ENCODE measurements at places on chromosomes 12 and 14.

GRCh38 chr12:123043536-123044001 lies 63.1 kb downstream of the ARL6IP4 start:
- DNase-seq, result peak; percentile 86

GRCh38 chr14:69055999-69056788 lies 77.1 kb upstream of the ACTN1 start:
- DNase-seq, result no peak

DNA sequence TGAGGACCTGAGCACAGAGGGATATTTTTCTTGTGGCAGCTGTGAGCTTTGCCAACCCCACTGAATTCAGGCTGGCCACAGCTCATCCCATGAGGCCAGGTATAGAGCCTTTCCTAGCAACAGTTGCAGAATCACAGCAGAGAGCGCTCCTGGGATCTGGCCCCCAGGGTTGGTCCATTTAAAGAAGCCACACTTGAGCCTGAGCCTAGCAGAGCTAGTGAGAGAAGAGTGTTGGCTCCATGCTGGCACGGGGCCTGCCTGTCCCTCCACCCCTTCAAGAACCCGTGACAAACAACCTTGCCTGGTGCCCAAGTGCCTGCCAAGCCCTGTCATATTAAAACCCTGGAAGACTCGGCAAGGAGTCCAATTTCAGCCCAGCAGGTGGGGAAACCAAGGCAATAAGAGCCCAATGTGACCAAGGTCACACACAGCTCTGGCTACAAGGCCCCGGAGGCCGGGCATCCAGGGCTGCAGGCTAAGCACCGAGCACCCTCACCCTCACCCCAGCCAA lies 91.6 kb downstream of the LRRC74A start:
- DNase-seq, result no peak

DNA sequence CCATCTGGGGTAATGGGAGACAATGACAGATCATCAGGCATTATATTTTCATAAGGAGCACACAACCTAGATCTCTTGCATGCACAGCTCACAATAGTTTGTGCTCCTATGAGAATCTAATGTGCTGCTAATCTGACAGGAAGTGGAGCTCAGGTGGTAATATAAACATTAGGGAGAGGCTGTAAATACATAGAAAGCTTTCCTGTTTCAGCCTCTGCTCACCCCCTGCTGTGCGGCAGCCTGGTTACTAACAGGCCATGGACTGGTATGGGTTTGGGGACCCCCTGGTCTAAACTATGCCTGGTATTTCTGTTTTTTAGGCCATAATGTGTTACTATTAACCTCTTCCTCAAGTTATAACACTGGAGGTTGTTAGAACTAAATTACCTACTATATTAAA lies 1373.7 kb downstream of the LRFN5 start:
- DNase-seq, result no peak

GRCh38 chr12:106739815-106740530 lies 34.5 kb upstream of the RIC8B start:
- DNase-seq, result no peak

- DNase-seq, result no peak
Measured at GRCh38 chr12:93582351-93582750, 9.9 kb downstream of the SOCS2 start.

GRCh38 chr12:74490390-74491064 lies 47.1 kb upstream of the ATXN7L3B start:
- no peak for DNase-seq

All from skeletal muscle cell (primary cell).